ENCODE measurements at places on chromosomes 4 and X. TPM values are rescaled to one million over a fixed set of nuclear protein-coding genes. Genes with fewer than 3 reads are reported as not detected.

The SMS gene
- total RNA-seq: 64.2 TPM

The GABRE gene
- 41.8 TPM for total RNA-seq

The PNMA5 gene
- under 0.01 TPM for total RNA-seq

The NPNT gene
- total RNA-seq: 74.1 TPM

The PAGE2B gene
- total RNA-seq: not detected

The NSD2 gene
- 41.8 TPM for total RNA-seq

The ZNF185 gene
- total RNA-seq: 6.8 TPM

The CT45A7 gene
- total RNA-seq: not detected

The NPY5R gene
- not detected for total RNA-seq

The NLRP2B gene
- not detected for total RNA-seq

The GAGE13 gene
- not detected for total RNA-seq

The BST1 gene
- total RNA-seq: 5.2 TPM

The LRIT3 gene
- total RNA-seq: under 0.01 TPM

The KIF4A gene
- 3.7 TPM for total RNA-seq

The NR0B1 gene
- under 0.01 TPM for total RNA-seq

The MAGEB1 gene
- not detected for total RNA-seq

The HAND2 gene
- 1.0 TPM for total RNA-seq

The TLR2 gene
- total RNA-seq: 4.7 TPM

The LDB2 gene
- total RNA-seq: 55.8 TPM

The ENPEP gene
- 9.9 TPM for total RNA-seq

The ENOX2 gene
- 11.5 TPM for total RNA-seq

The RENBP gene
- total RNA-seq: 5.7 TPM

The HDAC8 gene
- 21.4 TPM for total RNA-seq

The LETM1 gene
- total RNA-seq: 32.4 TPM

The APLN gene
- total RNA-seq: 4.2 TPM

The FSTL5 gene
- total RNA-seq: 2.6 TPM

The BCORL1 gene
- 5.2 TPM for total RNA-seq

The MORF4L2 gene
- 219 TPM for total RNA-seq

The RNF128 gene
- total RNA-seq: under 0.01 TPM

The IL2 gene
- not detected for total RNA-seq

The SORCS2 gene
- 3.1 TPM for total RNA-seq

The SRPK3 gene
- 85.1 TPM for total RNA-seq

The TEX11 gene
- not detected for total RNA-seq

The PHOX2B gene
- not detected for total RNA-seq

The USP17L22 gene
- not detected for total RNA-seq

The TBC1D1 gene
- 54.3 TPM for total RNA-seq

The UGT2B11 gene
- total RNA-seq: not detected

The IQCM gene
- not detected for total RNA-seq

The GC gene
- not detected for total RNA-seq

The TRO gene
- total RNA-seq: 52.2 TPM

The DGKK gene
- total RNA-seq: not detected

The CLIC2 gene
- 3.1 TPM for total RNA-seq

The ASB9 gene
- total RNA-seq: 3.7 TPM

The PNCK gene
- total RNA-seq: not detected

The WDR13 gene
- 50.6 TPM for total RNA-seq

The BEND4 gene
- under 0.01 TPM for total RNA-seq
